Stimulated activated CD4-positive, alpha-beta T cell treated with anti-CD3 and anti-CD28 coated beads, Interleukin-1b, Interleukin-23, amount 100 ng/mL, for 1 hour (primary cell): ENCODE measurements at places on chromosomes 1 and 21.

DNA sequence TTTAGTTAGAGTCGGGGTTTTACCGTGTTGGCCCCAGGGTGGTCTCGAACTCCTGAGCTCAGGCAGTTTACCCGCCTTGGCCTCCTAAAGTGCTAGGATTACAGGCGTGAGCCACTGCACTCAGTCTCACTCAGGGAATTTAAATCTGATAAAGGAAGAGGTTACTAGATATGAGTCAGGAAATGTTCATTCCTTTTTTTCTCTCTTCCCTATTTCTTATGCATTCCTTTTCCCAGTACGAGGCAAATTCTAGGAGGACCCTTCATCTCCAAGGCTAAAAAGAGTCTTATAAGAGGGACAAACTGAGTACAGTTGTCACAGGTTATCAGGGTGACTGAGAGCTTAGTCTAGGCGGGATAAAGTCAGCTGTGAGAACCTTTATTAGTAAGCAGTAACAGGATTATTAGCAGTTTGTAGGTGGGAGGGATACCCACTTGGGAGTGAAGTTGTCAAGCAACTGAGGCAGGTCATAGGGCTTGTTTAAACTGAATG, 9.1 kb downstream of the MACF1 start:
- DNase-seq, result no peak

GRCh38 chr21:18524097-18524880, 120.7 kb upstream of the TMPRSS15 start:
- no peak for DNase-seq

- no peak for DNase-seq
These were observed 21.7 kb upstream of the VASH2 start for GRCh38 chr1:212928323-212929291.

GRCh38 chr1:103273106-103273505, 164.8 kb upstream of the COL11A1 start:
- DNase-seq, result no peak

- no peak for DNase-seq
These were observed 30.9 kb downstream of the ADAMTS5 start for GRCh38 chr21:26935977-26936376.

DNA sequence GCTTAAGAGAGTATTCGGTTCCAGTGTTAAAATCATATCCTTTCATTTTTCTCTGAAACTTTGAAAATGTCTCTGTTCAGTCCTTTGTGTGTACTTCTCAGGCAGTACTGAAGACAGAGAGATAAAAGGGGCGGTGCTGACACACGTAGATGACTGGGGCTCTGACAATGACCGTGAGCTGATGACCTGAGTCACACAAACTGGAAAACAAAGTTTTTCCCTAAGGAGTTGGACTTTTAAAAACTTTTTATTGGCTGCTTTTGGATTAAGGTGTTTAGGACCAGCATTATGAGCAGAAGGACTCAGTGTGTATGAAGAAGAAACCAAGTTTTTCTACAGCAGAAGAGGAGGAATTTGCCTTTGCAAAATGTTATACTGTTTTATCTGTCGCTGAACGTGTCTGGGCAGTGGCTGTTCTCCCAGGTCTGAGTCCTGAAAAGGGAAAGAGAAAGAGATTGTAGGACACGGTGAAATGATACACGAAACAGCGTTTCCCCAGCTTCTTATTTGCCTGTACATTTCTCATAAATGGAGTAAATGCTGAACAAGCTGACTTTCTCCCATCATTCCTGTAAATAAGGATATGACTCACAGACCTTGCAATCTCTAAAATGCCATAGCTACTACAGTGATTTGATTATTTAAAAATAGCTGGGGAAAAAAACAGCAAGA, 51.5 kb downstream of the MAP3K7CL start:
- no peak for DNase-seq

DNA sequence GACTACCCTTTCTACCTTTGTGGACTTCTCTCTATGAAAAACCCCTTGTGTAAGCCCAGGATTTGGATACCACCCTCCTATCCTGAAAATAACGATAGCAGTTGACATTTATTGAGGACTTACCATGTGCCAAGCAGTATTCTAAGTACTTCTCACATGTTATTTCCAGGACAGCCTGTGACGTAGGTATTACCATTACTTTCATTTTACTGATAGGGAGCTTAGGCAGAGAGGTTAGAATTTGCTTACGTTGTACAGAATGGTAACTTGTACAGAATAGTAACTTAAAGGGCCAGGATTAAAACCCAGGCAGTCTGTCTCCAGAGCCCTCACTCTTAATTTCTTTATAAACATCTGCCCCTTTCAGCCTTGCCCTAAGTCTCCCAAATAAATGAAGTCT, 138.3 kb downstream of the NTMT2 start:
- no peak for DNase-seq

DNA sequence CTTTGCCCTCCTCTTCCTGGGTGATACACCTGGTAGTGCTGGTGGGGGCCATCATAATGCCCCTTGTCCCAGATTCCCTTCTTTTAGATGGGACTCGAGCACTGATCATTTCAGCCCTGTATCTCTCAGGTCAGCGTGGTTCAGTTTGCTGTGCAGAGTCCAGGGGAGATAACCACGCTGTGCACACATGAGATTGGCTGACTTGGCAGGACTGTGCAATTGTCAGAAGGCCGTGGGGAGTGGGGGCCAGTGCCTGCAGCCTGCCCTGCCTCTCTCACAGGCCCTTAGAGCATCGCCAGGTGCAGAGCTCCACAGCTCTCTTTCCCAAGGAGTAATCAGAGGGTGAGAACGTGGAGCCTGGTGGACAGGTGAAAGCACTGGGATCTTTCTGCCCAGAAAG, 15.2 kb downstream of the EPHX1 start:
- DNase-seq, result no peak

DNA sequence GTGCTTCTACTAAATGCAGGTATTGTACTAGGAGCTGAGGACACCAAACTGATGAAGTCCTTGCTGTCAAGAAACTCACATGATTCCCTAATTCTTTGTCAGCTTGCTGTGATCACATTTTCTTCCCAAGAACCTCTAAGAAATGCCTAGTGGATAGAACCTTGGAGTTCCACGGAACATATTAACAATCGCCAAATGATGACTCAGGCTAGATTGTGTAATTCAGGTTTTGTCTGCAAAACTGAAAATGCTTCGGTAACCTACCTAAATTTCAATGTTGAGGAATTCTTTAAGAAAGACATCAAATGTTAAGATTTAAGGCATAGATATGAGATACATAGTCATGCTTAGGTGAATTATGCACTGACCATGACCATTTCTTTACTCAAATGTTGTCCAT, 1.7 kb upstream of the GADD45A start:
- DNase-seq, result no peak

DNA sequence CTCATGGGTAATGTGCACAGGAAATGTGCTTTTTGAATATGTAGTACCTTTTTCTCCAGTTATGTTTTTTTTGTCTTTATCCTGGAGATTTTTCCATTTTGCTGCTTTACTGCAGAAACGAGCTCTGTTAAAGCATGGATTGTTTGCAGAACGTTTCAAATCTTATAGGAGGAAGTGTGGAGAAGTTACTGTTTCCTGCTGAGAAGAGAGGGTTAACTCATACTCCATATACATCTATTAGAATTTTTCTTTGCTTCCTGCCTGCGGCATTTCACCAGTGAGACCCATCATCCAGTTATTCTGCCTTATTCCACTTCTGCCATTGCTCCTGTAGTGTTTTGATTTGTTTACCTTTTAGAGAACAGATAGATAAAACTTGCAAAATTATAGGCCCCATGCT, 2.0 kb downstream of the RPRD2 start:
- DNase-seq, result no peak

- DNase-seq, result no peak
These were observed 133.8 kb downstream of the CAMTA1 start for GRCh38 chr1:6918925-6919511.

DNA sequence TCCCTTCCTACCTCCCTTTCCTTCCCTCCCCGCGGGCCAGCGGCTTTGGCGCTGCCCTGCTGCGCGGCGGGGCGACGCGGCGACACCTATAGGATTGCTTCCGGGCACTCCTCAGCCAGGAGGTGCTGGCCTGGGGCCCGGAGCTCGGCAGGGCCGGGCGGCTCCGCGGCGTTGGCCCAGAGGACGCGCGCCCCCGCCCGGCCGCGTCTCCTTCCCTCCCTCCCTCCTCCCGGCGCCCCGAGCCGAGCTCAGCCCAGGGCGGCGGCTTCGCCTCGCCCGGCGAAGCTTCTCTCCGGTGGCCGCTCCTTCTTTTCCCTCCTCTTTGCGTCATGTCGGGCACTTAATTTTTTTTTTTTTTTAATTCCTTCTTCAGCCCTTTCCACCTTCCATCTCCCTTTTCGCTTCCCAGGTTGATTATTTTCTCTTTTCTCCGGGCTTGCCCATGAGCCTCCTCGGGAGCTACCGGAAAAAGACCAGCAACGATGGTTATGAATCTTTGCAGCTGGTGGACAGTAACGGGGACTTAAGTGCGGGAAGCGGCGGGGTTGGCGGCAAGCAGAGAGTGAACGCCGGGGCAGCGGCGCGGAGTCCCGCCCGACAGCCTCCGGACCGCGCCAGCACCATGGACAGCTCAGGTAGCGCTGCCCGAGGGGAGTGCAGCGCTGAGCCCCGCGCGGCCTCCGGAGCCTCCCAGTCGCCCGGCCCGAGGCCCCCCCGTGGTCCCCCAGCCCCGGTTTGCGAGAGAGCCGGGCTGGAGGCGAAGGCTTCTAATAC, at the start of gene DNAJC6:
Gene DNAJC6, plus strand, starts transcription at position 240 of the 774 bp plus-strand sequence. Its CDS starts 203 bp downstream, at position 443.
- no peak for DNase-seq

DNA sequence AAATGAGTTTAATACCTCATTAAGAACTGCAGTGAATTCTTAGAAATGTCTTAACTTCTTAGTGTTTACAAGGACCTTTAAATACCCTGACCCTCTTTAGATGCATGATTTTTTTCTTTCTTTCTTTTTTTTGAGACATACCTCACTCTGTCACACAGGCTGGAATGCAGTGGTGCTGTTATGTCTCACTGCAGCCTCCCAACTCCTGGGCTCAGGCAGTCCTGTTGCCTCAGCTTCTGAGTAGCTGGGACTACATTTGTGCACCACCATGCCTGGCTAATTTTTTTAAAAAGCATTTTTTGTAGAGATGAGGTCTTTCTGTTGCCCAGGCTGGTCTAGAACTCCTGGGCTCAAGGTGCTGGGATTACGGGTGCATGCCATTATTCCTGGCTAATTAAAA, 191.8 kb downstream of the RPS6KC1 start:
- no peak for DNase-seq

DNA sequence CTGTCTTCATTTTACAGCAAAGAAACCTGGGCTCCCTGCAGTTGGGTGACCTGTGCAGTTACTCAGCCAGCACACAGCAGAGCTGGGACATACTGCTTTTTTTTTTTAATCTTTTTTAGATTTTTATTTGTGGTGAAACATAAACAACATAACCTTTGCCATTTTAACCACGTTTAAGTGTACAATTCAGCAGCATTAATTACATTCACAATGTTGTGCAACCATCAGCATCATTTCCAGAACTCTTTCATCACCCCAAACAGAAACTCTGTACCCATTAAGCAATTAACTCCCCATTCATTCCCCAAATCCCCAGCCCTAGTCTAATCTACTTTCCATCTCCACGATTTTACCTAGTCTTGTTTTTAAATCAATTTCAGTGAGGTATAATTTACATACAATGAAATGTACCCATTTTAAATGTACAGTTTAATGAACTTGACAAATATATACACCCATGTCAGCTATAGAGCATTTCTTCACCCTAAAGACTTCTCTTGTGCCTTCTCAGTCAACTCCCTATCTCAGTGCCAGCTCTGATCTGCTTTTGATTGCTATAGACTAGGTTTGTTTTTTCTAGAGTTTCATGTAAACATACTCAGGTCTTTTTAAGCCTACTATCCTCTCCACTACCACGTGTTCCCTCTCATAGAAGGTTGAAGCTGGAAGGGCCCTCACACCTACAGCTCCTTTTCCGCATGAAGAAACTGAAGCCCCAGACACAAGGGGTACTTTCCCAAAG, 37.8 kb upstream of the C8B start:
- no peak for DNase-seq

DNA sequence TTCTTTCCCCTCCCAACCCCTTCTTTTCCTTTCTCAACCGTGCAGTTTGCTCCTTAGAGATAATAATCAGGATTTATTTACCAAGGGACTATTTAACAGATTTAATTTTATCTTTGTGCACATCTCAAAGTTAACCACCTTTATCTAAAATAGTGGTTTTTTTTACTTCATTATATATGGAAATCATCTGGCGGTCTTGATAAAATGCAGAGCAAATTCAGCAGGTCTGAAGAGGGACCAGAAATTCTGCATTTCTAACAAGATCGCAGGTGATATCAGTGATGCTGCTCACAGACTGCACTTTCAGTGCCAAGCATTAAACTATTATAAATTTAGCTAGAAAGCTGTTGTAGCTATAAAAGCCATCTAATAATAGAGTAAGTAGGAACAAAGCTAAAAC, 83.4 kb upstream of the NEGR1 start:
- DNase-seq, result no peak

DNA sequence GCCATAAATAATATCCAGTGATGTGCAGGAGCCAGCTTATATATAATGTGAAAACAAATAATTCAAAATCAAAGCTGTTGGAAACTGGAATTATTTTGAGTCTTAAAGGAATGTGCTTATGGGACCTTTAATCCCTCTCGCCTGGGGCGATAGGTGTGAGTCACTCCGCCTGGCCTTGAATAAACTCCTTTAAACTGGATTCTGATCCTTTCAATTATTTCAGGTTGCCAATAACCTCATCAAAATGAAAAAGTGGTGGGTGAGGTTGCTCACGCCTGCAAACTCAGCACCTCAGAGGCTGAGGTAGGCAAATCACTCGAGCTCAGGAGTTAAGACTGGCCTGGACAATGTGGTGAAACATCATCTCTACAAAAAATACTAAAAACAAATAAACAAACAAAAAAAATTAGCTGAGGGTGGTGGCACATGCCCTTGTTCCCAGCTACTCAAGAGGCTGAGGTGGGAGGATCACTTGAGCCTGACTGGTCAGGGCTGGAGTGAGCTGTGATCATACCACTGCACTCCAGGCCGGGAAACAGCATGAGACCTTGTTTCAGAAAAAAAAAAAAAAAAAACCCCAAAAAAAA, 11.4 kb upstream of the SLC2A5 start:
- no peak for DNase-seq

DNA sequence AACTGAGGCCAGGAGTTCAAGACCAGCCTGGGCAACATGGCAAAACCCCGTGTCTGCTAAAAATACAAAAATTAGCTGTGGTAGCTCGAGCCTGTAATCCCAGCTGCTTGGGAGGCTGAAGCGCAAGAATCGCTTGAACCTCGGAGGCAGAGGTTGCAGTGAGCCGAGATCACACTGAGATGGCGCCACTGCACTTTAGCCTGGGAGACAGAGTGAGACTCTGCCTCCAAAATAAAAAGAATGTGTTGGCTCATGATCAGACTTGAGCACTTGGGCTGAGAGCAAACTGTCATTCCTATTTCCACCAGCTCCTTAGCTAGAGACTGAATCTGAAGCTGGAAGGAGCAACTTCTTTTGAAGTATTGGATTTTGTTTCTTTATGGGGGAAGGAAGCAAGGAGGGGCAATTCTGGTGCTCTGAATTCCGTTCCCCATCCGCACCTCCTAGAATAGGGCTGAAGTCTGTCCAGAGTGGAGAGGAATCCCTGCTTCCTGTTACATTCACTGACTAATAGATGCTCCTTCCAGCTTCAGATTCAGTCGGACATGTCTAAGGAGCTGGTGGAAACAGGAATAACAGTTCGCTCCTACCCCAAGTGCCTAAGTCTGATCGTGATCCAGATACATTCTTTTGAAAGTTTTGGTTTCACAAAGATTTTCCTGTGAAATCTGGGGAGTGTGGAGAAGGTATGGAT, 3.8 kb downstream of the ZNF672 start:
- DNase-seq, result no peak

- DNase-seq, result no peak
These were observed 7.1 kb downstream of the MYBPHL start for GRCh38 chr1:109299558-109300343.
